Gastroesophageal sphincter (tissue), 4 donors: ENCODE measurements at places on chromosomes 1 and 21. TPM values are rescaled to one million over a fixed set of nuclear protein-coding genes. Genes with fewer than 3 reads are reported as not detected.
A peak's percentile ranks its signal among the peaks of the same experiment; 100 is the strongest.

The ITLN2 gene
- total RNA-seq = not detected

DNA sequence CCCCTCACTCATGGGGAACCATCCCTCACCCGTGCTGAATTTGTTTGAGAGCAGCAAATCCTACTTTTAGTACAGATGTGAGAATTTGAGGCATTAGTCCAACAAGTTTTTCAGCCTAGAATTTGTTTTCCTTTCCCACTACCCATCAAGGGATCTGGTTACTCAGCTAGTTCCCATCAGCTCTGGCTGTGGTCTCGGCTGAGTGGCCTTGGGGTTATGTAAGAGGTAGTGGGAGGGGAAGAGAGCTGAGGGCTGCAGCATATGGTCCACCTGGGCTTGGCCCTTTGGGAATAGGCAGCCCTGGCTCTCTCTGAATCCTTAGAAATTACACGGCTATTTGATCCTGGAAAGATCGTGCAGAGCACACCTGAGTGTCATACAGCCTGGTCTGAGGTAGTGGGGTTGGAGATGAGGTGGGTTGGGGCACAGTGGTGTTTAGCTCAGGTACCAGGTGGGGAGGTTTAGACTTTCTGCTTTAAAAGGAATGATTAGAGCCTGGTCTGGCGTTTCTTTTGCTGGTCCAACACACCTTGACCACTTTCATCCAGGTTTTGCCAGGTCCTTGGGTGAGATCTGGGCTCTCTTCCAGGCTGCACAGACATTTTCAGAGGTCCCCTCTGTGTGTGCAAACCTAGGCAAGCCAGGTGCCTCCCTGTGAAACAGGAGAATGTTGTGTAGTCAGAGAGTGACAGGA lies 4.2 kb downstream of the GSTM4 start:
- no peaks in the 10 kb centered on the region for H3K27me3 ChIP-seq
- peaks cover 6% of the 10 kb centered on the region for H3K4me1 ChIP-seq
- no peak for ATAC-seq
- no peak overlapping the region for H3K27ac ChIP-seq
- no peaks in the 10 kb centered on the region for H3K36me3 ChIP-seq
- no peak overlapping the region for H3K4me3 ChIP-seq

DNA sequence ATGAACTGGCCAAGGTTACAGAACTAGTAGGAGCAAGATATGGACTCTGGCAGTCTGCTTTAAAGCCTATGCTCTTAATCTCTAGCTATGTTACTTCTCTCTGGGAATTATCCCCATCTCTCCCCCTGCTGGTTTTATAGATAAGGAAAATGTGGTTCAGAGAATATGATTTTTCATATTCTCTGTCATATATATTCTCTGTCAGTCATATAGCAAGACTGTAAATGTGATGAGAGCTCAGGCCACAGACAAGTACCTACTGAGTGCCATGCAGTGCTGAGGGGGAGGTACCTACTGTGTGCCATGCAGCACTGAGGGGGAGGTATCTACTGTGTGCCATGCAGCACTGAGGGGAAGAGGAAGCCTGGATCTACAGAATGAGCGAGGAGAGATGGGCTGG lies 220.3 kb upstream of the FGGY start:
- H3K27ac ChIP-seq = no peak overlapping the region
- ATAC-seq = peak; percentile 25
- H3K4me1 ChIP-seq = no peaks in the 10 kb centered on the region

GRCh38 chr1:185244015-185244747 lies 72.9 kb downstream of the IVNS1ABP start:
- H3K4me3 ChIP-seq = no peak overlapping the region
- no peaks in the 10 kb centered on the region for H3K4me1 ChIP-seq
- no peaks in the 10 kb centered on the region for H3K36me3 ChIP-seq
- H3K27ac ChIP-seq = no peak overlapping the region

The ESPN gene
- total RNA-seq = 0.81 TPM

The ADAMTSL4 gene
- 66.5 TPM for total RNA-seq

GRCh38 chr1:166086113-166086883 lies 80.5 kb downstream of the FAM78B start:
- ATAC-seq = no peak
- H3K27ac ChIP-seq = no peak overlapping the region
- no peak overlapping the region for H3K4me3 ChIP-seq
- no peaks in the 10 kb centered on the region for H3K27me3 ChIP-seq

The ZBTB8A gene
- 8.6 TPM for total RNA-seq

- H3K36me3 ChIP-seq = no peaks in the 10 kb centered on the region
- H3K4me1 ChIP-seq = peaks cover 12% of the 10 kb centered on the region
- H3K4me3 ChIP-seq = peak overlapping the region; percentile 37
- peak overlapping the region; percentile 91 for H3K27ac ChIP-seq
- peak; percentile 30 for ATAC-seq
Measured at GRCh38 chr1:234969581-234970400, 158.8 kb downstream of the TOMM20 start.

DNA sequence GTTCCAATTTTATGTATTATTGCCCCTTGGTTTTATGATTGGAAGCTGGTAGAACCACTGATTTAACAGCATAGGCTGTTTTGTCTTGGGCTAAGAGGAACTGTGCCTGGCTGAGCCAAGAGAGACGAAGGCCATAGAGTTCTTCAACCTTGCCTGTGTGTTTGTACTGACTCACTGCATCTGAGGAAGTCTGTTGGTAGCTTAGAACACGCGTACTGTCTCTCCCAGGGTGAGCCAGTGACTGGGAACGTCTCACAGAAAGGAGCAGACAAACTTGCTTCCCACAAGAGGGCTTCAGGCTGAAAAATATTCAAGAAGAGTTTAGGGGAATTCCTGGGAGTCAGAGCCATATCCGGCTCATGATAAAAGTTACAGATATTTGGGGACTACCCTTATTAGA lies 14.9 kb downstream of the TMEM51 start:
- ATAC-seq = no peak
- H3K27me3 ChIP-seq = no peaks in the 10 kb centered on the region
- no peak overlapping the region for H3K27ac ChIP-seq
- no peak overlapping the region for H3K4me3 ChIP-seq

DNA sequence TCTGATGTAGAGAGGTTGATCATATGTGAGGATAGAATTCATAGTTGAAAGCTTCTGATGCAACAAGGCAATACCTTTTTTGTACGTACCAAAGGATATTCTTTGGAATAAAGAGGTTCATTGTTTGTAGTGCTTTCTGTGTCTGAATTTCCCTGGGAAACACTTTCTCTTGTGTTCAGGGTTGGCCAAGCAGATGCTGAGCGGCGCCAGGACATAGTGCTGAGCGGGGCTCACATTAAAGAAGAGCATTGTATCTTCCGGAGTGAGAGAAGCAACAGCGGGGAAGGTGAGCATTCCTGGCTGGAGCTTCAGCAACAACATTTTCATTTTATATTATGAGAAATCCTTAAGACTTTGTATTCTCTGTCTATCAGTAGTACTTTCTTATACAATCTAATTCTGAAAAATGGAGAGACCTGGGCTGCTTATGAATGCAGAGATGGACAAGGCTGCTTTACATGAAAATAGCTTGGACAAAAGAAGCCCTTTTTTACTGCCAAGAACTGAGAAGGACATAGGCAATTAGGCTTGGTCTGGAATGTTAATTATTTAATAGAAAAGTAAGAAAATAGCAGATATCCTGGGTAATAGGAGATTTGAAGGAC lies 85.2 kb downstream of the KIF1B start:
- no peak overlapping the region for H3K27ac ChIP-seq
- peaks cover 8% of the 10 kb centered on the region for H3K36me3 ChIP-seq
- no peak for ATAC-seq
- no peaks in the 10 kb centered on the region for H3K27me3 ChIP-seq
- H3K4me1 ChIP-seq = no peaks in the 10 kb centered on the region

GRCh38 chr1:66637146-66637545 lies 103.2 kb downstream of the SGIP1 start:
- H3K4me1 ChIP-seq = no peaks in the 10 kb centered on the region
- no peak for ATAC-seq
- no peak overlapping the region for H3K4me3 ChIP-seq
- H3K36me3 ChIP-seq = no peaks in the 10 kb centered on the region
- H3K27me3 ChIP-seq = no peaks in the 10 kb centered on the region

The AGT gene
- 5.4 TPM for total RNA-seq

GRCh38 chr1:71269179-71269578 lies 188.3 kb upstream of the ZRANB2 start:
- no peak overlapping the region for H3K27ac ChIP-seq
- no peak overlapping the region for H3K4me3 ChIP-seq
- no peak for ATAC-seq
- no peaks in the 10 kb centered on the region for H3K36me3 ChIP-seq

The C1orf226 gene
- total RNA-seq = 10.0 TPM
